ENCODE measurements at places on chromosomes 4 and X. TPM values are rescaled to one million over a fixed set of nuclear protein-coding genes. Genes with fewer than 3 reads are reported as not detected.

The IGBP1 gene
- 43.4 TPM for total RNA-seq

DNA sequence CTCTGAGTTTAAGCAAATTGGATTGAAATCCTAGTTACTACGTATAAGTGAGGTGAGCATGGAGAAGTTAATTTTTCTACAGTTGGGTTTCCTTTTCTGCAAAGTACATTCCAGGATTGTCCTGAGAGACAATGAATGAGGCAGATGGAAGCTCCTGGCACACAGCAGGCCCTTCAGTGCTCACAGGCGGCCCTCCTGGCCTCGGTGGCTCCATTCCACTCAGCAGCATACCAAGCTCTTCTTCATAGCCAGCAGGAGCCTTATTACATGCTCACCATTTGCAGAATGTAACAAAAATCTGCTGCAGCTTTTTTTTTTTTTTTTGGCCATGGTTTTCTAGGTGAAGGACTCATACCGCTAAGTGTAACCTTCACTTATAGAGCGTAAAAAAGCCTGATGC, 113.2 kb upstream of the FAM9B start:
- no peak for DNase-seq

DNA sequence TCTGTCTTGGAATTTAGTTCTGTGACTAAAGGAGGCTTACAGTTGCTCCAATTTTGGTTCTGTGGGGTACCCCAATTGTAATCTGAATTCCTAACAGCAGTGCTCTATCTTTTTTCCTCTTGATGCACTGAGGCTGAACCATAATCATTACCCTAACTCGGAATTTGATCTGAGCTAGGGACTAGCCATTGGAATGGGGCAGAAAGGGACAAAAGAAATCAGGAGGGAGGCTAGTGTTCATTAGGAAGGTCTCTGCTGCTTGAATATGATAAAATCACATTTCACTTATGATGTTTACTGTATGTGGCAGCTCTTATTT, 2.7 kb downstream of the KLF3 start:
- DNase-seq = no peak

GRCh38 chr4:84952776-84953175, 13.7 kb downstream of the WDFY3 start:
- no peak for DNase-seq

DNA sequence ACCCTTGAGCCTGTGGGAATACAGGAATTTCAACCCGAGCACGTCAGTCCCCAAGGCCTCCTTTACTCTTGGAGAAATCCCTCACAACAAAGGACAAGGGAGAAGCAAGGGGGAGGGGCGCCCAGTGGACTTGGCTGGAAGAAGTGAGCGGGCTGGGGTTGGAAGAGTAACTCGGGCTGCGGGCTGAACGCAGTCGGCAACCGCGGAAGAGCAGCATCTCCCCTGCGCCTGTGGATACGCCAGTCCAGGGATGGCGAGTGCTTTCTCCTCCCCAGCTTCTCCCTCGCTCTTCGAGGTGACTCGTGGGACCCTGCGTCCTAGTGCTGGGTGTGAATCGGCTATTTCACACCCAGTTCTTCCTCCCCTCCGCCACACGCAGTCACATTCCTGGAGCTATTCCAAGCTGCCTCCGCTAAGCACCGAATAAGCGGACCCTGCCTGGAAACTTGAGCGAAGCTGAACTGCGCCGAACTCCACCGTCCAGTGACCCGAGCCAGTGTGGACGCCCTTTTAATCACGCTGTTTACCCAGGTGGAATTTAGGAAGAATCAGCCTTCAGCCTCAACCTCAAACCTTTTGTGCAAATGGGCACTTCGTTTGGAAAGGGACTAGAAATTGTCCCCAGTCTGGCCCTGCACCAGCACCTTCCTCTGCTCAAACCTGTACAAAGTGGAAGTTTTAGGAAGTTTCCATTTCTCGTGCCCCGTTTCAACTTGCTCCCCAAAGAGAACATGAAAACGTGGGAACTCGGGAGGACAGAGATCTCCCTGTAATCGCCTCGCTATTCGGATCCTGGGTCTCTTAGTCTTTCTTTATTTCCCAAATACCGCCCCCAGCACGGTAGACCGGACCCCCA, 64.3 kb upstream of the WDR17 start:
- DNase-seq = peak; percentile 42

GRCh38 chr4:18057821-18058533, 36.4 kb upstream of the LCORL start:
- no peak for DNase-seq

GRCh38 chrX:42869659-42870476, 91.9 kb upstream of the PPP1R2C start:
- no peak for DNase-seq

DNA sequence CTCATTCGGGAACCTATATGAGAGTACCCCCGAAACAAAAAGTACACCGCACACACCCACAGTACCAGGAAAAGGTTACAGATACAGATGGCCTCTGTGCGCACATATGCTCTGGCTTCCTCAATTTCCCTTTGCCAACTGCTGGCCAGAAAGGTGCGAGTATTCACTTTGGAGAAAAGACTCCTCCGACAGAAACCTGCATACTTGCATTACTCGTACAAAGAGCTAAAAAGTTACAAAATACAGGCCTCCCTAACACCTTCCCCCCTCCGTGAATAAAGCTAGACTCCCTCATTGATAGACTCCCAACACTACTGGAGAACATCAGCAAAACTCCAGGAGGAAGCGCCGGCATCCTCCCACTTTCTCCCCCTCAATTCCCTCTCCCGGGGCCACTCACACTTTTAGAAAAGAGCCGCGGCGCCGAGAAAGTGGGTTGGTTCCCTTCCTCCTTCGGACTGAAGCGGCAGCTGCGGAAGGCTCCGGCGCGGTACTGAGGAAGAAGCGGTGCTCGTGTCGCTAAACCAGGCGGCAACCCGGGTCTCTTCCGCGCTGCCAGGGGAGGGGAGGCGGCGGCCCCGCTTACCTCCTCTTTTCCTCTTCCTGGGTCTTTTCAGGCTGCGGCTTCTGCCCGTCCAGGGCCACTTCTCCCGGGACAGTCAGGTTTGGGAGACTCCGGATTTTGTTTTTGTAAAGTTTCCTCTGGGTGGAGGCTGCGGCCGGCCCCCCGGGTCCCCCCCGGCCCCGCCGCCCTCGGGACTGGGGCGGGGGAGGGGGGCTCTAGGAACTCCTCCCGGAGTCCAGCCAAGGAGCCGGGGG, 1.1 kb downstream of the FBXW7 start:
- DNase-seq = no peak

All from ureter (tissue), 1 donor.